ENCODE measurements at places on chromosomes 7 and 10.
A peak's percentile ranks its signal among the peaks of the same experiment; 100 is the strongest.

DNA sequence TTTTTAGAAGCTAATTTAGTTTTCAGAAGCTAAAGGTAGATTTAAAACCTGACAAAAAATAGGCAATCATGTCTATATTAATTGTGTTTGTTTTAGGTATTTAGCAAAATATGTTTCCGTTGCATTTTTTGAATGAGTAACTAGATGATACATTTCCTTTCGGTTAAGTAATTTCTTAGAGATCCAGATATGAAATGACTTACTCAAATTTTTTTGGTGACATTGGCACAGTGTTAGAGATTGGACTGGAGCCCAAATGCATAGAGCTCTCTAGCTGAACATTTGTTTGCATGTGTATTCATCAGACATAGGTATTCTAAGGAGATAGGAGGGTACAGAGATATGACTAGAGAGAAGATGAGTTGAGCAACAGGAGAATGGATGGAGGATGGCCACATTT lies 1.9 kb downstream of the BUB3 start:
- DNase-seq, result no peak

- peak; percentile 14 for DNase-seq
These were observed 66.4 kb downstream of the EXOC6 start for GRCh38 chr10:92914478-92915325.

DNA sequence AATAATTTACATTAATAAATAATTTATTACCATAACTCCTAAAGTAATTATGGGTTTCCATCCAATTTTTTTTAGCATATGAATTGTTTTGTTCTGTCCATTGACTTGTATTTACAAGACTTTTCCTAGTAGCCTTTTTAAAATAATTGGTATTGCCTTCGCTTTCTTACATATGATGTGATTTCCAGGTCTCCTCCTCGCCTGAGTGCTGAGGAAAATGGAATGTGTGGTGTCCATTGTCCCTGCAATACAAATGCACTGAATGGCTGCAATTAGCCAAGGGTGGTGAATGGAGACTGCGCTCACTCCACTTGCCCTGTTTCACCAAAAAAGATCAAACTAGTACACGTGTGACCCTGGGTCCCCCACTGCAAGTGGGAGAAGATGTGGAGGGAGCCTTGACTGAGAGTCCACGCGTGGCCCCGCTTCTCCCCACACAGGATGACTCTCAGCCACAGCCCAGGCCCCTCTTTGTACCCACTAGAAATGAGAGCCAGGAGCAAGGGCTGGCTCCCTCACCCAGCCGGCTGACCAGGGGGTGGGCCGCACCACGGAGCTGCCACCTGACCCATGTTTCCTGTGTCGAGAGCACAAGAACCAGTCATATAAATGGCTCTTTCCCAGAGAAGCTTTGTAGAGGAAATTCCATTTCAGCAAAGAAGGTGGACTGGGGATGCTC lies 52.6 kb downstream of the FAM53B start:
- no peak for DNase-seq

GRCh38 chr7:22997871-22998518 lies 15.9 kb downstream of the HYCC1 start:
- no peak for DNase-seq

DNA sequence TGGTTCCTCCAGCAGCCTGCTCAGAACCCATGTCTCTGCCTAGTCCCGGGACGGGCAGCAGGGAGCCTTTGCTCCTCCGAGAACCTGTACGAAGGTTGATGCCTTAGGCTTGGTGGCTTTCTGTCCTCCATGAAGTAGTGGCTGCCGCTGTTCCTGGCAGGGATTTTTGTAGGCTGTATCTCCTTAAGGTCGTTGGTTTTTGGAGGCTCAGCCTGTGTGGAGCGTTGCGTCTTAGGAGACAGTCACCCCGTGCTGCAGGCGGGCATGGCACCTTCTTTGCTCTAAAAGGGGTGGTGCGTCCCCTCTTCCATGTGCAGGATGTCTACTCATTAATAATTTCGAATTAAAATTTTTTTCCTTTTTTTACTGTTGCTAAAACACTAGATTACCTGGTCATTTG lies 92.5 kb downstream of the TRRAP start:
- DNase-seq, result no peak

DNA sequence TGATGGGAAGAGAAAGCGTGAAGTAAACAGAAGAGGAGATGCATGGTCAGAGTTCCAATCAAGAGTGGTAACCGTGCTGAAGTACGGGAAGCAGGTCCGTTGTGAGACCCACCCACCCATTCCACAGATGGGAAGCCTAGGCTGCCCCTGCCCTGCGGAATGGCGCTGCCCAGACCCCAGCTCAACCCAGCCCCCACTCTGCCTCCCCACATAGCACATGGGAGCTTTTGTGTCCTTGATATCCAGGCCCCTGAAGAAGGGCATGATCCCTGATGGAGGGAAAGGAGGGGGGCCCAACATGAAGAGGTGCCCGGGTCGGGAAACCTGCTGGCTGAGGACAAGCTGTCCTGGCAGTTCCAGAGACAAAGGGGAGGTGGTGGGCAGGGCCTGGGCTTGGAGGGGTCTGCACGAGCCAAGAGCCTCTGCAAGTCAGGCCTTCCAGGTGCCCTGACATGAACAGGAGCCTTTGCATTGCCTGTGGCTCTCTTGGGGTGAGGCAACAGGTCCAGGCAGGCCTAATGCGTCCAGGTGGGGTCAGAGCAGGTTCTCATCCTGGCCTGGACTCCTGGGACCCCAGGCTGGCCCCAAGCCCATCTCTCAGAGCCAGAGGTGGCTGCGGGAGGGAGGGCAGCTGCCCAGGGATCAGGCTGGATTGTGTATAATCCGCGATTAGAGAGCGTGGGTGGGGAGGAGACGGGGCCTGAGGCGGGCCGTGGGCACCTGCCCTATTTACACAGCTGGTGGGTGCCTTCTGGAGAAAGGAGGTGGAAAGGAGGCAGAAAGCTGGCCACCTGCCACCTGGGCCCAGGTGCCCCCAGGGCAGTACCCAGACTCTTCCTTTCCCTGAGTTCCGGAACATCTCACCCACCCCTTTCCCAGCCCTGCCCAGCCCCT lies 23.5 kb downstream of the YKT6 start:
- peak; percentile 99 for DNase-seq

DNA sequence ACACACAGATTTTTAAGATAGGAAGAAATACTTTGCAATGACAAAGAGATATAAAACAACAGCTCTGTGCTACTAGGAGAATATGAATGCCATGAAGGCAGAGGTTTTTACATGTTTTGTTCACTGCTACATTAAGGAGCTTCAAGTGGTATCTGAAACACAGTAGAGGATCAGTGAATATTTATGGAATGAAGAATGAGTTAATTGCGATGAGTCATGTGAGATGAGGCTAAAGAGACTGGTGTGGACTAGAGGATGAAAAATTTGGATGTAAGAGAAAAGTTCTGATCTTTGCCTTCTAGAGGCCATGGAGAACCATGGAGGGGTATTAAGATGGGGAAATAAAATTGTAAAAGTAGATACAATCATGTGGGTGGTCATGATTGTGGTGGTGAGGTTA lies 434.2 kb downstream of the PHTF2 start:
- DNase-seq, result no peak

DNA sequence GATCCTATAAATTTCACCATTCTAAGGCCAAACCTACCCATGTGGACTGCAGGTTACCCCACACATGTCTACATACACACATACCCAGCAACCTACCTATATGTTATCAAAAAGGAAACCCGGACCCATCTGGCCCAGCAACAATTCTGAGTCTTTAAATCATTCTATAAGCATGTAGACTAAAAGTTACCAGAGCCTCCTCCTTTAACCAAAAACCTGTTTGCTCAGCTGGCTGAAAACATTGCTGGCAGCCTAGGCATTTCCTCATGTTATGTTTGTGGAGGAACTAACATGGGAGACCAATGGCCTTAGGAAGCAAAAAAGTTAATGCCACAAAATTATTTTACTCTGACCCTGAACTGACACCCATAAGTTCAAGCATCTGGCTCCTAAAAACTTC lies 5.3 kb upstream of the ADCK2 start:
- DNase-seq, result no peak

GRCh38 chr10:26430641-26431163 lies 7.4 kb upstream of the APBB1IP start:
- DNase-seq, result no peak

GRCh38 chr10:113060201-113061053 lies 110.4 kb downstream of the TCF7L2 start:
- DNase-seq, result no peak

DNA sequence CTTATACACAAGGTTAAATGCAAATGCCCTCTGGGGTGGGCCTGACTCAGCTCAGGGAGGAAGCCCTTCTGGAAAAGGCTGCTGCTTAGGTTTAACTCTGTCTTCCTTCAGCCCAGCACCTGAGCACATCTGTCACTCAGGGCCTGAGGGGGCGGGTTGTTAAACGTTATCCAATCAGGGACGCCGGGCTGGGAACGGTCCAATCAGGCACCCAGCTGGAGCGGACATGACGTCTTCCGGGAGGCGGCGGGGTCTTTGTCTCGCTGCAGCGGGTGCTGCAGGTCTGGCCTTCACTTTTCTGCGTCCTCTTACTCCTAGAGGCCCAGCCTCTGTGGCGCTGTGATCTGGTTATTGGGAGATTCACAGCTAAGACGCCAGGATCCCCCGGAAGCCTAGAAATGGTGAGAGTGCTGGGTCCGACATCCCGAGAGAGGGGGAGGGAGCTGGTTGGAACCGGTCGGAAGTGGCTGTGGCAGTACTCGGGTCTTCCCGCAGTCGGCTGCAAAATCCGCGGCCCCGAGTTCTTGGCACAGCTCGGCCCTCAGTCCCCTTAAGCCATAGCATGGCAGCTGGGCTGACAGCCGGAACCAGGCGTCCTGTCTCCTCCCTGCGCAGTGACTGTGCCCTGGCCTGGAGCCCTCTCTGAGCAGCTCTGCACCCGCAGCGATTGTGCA lies at the start of gene ZNF138:
Gene ZNF138 (plus strand): TSS at position 258 of the 674 bp plus-strand sequence. CDS start 141 bp downstream, at position 399.
- DNase-seq, result peak; percentile 87

DNA sequence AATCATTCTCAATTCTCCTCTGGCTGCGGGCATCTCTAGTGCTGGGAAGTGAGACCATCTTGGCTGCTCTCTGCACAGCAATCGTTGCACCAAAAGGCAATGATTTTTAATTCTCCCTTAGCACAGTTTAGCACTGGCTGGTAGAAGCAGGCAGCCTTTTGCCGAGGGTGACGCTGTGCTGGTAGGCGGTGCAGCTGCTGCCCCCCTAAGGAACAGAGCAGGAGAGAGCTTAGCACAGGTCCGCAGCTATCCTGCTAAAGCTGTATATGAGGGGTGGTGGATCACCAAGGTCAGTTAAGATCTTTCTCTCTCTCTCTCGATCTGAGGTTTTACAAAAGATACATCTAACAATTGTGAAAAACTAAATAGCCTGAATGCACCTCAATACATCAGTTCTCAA lies 390.1 kb downstream of the GATA3 start:
- no peak for DNase-seq

DNA sequence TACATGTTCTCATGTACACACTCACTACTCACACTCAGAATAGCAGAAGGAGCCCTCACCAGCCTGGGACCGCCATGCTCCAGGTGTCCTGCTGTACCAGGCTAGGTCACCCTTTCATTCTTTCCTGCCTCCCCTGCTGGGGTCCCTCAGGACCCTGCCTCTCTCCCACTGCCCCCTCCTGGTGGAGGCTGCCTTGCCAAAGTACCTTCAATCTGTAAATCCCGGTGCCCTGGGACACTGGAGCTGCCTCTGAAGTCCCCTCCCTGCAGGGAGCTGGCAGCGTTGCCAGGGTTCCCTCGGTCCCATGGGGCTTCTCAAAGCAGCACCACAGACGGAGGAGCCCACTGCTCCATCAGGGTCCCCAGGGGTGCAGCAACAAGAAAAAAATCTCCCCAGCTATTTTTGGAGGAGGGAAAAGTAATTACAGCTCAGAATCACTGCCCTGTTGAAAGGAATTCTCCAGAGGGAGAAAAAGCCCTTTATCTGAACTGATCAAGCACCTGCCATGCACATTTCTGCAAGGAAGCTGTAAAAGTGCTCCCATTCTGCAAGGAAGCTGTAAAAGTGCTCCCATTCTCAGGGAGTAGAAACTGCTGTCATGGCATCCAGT lies 259.9 kb downstream of the PTPRN2 start:
- no peak for DNase-seq

GRCh38 chr7:5564894-5565293 lies 141.3 kb upstream of the TNRC18 start:
- DNase-seq, result no peak

DNA sequence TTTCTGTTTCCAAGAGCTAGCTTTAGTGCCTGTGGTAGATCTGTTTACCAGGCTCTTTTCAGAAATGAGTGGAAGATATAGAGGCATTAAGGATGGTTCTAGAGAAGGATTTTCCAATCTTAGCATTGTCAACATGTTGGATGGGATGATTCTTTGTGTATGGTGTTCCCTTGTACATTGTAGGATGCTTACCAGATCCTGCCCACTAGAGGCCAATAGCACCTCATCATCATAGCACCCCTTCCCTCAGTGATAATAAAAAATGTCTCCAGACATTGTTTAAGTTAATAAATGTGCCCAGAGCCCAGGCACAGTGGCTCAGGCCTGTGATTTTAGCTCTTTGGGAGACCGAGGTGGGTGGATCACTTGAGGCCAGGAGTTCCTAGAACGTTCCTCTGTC lies 121.2 kb downstream of the ANKRD30A start:
- DNase-seq, result no peak

DNA sequence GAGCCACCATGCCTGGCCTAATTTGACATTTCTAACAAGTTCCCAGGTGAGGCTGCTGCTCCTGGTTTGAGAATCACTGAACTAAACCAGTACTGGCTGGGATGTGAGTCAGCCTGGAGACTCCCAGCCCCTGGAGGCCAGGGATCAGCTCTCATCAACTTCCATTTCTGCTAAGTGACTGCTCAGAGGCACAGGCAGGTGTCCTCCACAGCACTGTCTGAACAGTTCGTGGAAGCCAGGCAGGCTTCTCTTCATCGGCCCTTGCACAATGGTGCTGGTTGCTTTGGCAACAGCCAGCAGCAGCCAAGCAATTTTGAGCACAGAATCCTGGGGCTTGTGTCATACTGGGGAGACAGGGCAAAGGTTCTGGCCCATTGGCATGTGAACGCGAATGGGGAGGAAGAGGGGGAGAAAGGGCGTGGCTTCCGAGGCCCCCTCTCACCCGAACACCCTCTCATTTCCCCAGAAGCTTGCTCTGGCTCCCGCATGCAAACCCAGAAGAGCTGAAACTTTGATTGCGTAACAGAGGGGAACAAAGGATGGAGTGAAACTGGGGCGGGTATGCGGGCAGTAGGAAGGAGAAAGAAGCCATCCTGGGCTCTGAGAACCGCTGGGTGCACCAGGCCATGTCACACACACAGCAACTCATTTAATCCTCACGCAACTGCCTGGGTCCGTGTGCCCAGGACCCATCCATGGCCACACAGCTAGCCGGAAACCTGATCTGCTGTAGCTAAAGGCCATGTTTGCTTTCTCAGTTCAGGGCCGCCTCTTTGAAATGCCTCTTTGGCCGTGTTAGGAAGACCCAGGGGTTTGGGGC lies 9.0 kb upstream of the POR start:
- DNase-seq, result no peak

GRCh38 chr10:24849501-24850299 lies 102.7 kb downstream of the PRTFDC1 start:
- DNase-seq, result no peak

- no peak for DNase-seq
These were observed 86.2 kb downstream of the AOAH start for GRCh38 chr7:36638140-36638539.

All from D721Med (cell line).